Choroid plexus epithelial cell (primary cell): ENCODE measurements at places on chromosomes 11 and 22.
A peak's percentile ranks its signal among the peaks of the same experiment; 100 is the strongest.

DNA sequence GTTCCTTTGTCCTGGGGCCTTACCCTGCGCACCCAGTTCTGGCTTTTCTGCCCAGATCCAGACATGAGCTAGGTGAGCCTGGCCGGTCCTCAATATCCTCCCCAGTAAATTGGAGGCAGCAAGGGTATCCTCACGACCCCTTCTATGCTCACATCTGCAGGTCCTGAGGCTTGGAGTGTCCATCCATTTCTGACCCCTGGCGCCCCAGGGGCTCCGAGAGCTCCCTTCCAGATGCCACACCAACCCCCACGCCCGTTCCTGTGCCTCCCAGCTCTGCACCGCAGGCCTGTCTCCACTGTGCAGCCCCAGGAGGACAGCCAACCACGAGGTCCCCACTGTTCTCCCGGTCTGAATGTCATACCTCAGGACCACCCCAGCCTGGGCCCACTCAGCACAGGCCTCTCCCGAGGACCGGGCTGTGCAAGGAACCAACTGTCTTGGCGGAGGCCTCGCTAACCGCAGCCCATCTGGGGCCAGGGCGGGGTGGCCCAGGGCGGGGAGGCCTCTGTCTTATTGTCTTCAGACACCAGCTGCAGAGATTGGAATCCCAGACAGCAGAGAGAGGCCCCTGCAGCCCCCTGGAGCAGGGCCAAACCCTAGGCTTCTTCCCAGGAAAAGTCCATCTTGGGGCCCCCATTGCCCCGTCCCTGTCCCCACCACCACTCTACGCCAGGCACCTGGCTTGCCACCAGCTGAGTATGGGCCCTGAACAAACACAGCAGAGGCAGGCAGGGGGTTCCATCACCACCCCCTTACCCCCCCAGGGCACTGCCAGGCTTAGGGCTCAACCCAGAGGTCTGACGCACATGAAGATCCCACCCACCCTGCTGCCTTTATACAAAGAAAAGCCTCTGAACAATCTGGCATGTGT, 39.3 kb downstream of the ALX4 start:
- DNase-seq, result peak; percentile 50

GRCh38 chr11:120410622-120411380, 74.6 kb downstream of the ARHGEF12 start:
- no peak for DNase-seq

DNA sequence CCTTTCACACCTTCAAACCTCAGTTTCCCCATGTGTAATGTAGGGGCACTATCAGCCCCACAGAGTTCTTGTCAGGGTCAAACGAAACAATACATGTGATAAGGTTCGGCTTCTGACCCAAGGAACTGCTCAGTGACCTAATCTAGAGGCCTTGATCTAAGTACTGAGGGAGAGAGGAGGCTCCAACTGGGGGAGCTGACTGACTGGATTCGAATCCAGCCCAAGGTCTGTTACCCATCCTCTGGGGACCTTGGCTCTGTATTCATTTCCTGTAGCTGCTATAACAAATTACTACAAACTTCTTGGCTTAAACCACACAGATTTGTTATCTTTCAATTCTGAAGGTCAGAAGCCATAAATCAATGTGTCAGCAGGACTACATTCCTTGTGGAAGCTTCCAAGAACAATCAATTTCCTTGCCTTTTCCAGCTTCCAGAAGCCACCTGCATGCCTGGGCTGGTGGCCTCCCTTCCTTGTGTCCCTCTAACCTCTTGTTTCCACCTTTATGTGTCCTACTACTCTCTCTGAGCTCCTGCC, 10.7 kb upstream of the ANAPC15 start:
- no peak for DNase-seq

DNA sequence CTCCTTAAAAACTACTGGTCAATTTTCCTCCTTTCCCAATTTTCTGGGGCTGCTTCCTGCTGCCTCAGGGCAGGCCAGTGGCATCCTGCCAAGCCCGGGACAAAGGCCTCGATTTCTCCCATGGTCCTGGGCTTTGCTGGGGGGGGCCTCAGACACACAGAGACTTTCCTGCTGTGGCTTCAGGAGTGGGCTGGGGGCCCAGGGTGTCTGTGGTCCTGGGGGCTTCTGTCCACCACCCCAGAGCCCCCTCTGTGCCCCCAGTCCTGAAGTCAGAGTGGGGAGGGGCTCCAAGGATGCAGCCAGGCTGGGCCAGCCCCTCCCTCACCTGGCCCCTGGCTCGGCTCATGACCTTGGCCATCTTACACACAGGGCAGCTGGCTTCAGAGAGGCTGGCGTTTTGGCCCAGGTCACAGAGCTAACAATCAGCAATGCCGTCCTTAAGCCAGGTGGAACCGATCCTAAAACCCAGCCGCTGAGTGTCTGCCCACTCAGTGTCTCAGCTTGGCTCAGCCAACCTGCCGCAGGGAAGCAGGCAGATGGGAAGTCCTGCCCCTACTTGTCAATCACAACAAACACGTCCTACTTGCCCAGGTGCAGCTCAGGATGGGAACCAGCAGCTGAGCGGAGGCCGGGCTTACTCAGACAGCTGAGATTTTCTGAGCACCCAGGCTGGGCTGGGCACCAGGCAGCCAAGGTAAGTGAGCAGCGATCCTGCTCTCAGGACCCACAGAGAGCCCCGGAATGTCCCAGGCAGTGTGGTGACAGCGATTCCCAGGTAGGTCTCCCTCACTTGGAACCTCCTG, 34.6 kb downstream of the OSBPL5 start:
- DNase-seq, result no peak

- DNase-seq, result no peak
These were observed 582 bp downstream of the SREBF2 start for GRCh38 chr22:41833369-41834004.

GRCh38 chr22:50061141-50061823, 3.2 kb upstream of the TTLL8 start:
- DNase-seq, result no peak

- peak; percentile 44 for DNase-seq
These were observed 9.9 kb downstream of the SLC43A3 start for GRCh38 chr11:57417056-57417455.
